ENCODE measurements at places on chromosomes 16 and 17.

- DNase-seq, result no peak
Measured at GRCh38 chr17:28711723-28712031, at the start of gene PROCA1. Gene PROCA1 (minus strand): TSS chr17:28711888. CDS start chr17:28711660, 228 bp downstream.

DNA sequence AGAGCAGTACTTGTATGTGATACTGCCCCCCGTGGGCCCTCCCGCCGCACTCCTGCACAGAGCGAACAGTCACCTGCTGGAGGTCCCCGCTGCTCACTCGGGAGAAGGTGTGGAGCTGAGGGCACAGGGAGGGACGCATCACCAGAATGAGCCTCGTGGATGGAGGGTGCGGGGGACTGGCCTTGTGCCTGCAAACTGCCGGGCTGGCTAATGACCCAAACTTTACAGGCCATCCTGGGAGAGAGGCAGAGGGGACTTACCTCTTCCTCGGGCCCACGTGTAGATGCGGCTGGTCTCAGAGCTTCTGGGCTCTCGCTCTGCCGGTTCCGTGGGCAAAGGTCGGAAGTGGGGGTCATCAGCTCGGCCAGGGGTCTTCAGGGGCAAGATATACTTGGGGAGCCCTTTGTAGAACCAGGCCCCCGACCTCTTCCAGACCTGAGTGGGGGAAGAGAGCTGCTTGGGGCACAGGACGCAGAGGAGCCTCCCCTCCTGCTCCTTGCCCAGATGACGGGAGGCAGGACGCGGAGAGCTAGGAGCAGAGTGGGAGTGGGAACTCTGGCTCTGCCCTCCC lies 65.5 kb upstream of the DOC2B start:
- DNase-seq, result peak; percentile 34

DNA sequence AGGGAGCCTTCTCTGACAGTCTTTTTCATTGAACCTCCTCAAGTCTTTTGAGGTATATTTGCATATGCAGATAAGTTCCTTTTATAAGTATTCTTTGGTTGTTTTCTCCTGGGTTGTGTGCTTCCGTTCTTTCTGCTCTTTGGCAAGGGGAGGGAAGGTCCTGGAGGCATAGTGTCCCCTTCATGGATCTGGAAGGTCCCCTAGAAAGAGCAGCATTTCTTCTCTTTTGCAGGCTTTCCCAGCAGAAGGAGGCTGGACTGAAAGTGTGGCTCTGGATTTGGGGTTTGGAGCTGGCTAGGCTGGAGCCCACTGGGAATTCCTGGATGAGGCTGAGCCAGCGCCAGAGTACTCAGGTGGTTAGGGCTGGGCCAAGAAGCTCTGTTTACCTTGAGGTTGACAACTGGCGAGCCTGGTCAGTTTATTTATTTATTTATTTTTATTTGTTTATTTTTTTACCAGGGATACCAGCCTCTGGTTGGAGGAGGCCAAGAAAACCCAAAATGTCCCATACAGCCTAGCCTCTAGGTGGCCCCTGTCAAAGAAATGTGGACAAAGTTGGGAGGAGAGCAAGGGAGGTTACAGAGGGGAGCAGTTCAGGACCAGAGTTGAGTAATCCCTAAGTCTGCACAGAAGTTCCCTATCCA lies 5.4 kb upstream of the TOP2A start:
- DNase-seq, result no peak

DNA sequence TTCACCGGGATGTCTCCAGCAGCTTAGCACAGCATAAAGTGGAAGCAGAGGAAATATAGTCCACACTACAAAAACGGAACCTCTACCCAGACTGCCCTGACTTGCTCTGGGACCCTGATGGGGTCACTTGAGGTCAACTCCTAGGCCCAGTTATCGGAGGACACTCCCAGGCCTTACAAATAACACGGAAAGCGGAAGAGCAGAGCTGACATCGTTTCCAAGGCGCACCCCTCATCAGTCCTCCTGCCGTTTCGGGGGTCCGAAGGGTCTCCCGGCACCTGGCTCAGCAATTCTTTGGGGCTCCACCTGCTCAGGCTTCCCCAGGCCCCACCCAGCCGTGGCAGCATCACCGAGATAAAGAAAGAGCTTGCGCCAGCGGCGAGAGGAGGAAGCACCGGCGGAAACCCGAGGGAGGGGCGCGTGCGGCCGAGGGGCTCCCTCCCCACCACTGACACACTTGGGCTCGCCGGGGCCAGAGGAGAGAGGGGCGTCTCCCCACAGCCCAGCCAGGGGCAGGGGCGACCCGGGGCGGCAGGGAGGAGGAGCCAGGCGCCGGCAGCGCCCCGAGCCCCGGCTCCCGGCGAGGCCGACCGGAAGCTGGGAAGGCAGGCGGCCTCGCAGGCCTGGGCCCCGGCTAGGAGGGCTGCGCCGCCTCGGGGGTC lies 727 bp downstream of the CORO7 start:
- no peak for DNase-seq

- no peak for DNase-seq
Measured at GRCh38 chr16:30567160-30567990, 4.1 kb downstream of the ZNF688 start.

- no peak for DNase-seq
Measured at GRCh38 chr16:15777533-15778203, 79.2 kb downstream of the MYH11 start.

DNA sequence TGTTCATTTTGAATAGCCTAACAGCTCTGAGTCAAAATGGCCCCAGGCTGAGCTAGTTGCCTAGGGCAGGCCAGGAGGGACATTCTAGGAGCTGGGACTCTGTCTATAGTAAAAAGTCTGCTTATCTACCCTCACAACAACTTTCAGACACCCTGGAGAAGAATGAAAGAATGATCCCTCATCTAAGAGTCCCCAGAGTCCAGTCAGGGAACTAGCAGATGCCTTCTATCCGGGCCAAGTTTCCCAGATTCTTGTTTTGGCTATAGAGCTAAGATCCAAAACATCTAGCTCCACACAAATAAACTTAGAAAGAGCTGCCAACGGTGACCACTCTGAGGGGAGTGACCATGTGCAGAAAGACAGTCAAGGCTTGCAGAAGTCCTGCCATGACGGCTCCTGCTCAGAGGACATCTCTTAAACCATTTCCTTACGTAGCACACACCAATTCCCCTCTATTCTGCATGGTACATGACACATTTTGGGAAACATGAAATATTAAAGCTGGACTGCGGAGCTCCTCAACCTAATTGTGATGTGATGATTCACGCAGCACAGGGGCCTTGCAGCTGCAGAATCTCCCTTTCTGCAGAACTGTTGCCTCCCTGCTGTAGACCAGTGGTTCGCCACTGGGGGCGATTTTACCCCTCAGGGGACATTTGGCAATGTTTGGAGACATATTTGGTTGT lies 24.2 kb downstream of the FAM20A start:
- DNase-seq, result no peak

DNA sequence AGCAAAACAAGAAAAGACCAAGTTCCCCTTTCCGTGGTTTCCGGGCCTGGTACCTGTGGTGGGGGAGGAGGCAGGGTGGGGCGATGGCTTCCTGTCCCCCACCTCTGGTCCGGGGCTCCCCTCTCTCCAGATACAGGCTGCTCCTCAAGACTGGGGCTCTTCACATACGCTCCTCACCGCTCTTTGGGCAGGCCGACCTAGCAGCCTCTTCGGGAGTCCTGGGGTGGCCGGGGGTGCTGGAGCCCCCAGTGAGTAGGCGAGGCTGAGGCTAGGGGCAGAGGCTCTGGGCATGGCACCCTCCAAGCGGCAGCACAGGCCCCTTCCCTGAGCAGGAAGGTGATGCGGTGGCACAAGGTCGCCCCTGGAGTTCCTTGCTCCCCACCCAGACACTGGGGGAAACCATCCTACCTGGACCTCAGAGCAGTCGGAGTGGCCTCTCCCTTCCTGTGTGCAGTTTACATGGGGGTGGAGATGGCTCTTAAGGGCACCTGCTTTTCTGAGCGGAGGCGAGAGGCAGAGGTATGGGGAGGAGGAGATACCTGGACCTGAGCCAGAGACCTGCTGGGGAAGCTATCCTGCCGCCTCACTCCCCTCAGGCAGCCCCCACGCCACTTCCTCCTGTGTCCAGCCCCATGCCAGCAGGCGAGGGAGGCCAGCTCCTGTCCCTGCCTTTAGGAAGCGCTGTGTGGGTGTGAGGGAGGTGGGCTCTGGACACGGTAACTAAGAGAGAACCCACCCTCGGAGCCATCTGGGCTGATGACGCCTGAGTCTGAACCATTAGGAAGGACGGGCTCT lies 891 bp downstream of the CORO1A start:
- peak; percentile 62 for DNase-seq

DNA sequence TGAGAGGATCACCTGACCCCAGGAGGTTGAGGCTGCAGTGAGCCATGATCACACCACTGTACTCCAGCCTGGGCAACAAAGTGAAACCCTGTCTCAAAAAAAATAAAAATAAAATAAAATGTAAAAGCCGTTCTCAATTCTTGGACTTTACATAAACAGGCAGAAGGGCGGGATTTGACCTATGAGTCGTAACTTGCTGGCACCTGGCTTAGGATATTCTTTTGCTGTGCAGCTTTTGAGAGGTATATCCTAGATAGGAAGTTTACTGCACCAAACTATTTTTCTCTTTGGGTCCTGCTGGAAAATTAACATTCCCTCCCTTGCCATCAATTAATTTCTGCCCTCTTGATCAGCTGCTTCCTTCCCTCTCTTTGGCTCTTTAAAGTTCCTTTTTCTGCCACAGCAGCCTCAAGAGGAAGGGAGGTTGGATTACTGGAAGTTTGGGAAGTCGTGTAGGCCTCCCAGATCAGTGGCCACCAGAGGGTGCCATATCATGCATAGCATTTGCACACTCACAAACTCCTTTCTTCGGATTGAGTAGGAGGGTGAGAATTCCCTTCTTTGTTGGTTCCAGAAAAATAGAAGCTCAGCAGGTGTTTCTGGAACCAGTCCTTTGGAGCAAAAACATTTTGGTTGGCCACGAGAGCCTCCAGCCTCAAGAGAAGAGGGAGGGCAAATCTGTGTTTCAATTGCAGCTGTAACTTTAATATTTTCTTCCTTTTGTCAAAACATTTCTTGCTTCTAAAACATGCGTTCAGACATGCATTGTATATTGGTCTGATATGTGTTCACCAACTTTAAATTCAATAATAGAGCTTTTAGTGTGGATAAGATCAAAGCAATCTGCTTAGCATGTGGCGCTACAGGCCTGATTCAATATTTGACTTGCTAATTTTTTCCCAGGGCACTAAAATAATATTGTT lies 147.3 kb downstream of the CCDC182 start:
- DNase-seq, result no peak

- DNase-seq, result no peak
Measured at GRCh38 chr16:27498916-27499658, 50.6 kb downstream of the GTF3C1 start.

DNA sequence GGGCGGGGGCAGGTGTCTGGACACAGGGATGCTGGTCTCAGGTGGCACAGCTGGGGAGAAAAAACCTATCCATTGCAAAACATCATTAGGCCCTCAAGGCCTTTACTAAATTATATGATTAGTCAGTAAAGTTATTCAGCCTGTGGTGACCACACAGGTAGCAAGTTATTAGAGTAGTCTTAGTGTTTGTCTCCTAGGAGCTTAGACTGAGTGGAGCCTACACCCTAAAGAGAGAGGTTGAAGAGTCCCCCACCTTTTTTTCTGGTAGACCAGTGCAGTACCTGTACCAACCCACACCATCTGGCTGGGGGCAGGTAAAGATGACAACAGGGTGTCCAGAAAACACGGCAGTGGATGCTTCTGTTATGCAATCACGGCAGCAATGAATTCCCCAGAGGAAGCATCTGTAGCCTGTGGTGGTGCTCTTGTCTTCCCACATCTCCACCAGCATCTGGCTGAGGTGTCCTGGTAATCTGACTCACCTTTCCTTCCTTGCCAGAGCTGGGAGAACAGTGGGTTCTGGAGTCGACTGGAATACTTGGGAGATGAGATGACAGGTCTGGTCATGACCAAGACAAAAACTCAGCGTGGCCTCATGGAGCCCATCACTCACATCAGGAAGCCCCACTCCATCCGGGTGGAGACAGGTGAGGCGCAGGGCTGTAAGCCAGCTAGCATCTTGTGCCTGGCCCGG lies 11.0 kb downstream of the MYCBPAP start:
- no peak for DNase-seq

DNA sequence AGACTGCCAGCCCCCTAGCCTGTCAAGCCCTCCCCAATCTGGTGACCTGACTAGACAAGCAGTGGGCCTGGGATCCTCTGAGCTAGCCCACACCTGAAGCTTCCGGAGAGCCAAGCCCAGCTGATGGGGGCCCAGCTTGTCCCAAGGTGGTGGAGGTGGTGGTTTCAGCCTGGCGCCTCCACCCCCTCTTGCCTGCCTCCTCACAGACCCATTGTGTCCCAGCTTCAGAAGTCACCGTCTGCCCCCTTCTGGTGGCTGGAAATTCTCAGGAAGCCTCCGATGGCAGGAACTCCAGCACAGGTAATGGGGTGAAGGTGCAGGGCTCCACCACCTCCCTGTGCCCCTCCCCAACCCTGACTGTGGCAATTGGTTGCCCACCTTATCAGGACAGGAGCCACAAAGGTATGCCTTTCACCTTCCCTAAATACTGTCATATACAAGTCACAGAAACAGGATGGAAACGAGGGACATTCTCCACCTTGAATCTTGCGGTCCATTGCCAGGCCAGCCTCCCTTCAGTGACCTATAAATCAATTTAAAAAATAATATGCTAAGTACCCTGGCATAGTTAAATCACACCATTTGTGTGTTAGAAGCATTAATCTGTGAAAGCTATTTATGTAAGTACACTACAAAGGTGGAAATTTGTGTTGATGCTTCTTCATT lies 66.0 kb upstream of the ZNF423 start:
- no peak for DNase-seq

DNA sequence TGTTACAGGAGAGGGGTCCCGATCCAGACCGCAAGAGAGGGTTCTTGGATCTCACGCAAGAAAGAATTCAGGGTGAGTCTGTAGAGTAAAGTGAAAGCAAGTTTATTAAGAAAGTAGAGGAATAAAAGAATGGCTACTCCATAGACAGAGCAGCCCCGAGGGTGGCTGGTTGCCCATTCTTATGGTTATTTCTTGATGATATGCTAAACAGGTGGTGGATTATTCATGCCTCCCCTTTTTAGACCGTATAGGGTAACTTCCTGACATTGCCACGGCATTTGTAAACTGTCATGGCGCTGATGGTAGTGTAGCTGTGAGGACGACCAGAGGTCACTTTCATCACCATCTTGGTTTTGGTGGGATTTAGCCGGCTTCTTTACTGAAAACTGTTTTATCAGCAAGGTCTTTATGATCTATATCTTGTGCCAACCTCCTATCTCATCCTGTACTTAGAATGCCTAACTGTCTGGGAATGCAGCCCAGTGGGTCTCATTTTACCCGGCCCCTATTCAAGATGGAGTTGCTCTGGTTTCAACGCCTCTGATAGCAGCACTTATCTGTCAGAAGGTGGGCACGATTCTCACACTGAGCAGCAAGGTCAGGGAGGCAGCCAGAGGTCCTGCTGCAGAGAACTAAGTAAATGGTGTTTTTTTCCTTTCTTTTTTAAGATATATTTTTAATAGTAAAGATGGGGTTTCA lies 26.5 kb upstream of the XYLT2 start:
- no peak for DNase-seq

GRCh38 chr16:730666-731509 lies 4.0 kb downstream of the HAGHL start:
- no peak for DNase-seq

All from RWPE2 (cell line).